ENCODE measurements at places on chromosomes 16 and 17. TPM values are rescaled to one million over a fixed set of nuclear protein-coding genes. Genes with fewer than 3 reads are reported as not detected.

Gene GDPD3
- 1.6 TPM for total RNA-seq

Gene TBX21
- 0.14 TPM for total RNA-seq

Gene B4GALNT2
- 3.6 TPM for total RNA-seq

Gene KRTAP4-6
- not detected for total RNA-seq

Gene TUBB3
- 128 TPM for total RNA-seq

Gene ARHGAP44
- total RNA-seq: 1.6 TPM

Gene UNC13D
- total RNA-seq: 0.46 TPM

Gene PHKG2
- 16.5 TPM for total RNA-seq

Gene MTSS2
- 14.3 TPM for total RNA-seq

Gene TMIGD1
- not detected for total RNA-seq

Gene KRT28
- not detected for total RNA-seq
